ENCODE measurements at places on chromosomes 2 and 18.

GRCh38 chr2:238169048-238169707 lies 10.4 kb downstream of the ERFE start:
- DNase-seq = no peak

GRCh38 chr18:79406708-79407107 lies 11.0 kb downstream of the NFATC1 start:
- DNase-seq = no peak

DNA sequence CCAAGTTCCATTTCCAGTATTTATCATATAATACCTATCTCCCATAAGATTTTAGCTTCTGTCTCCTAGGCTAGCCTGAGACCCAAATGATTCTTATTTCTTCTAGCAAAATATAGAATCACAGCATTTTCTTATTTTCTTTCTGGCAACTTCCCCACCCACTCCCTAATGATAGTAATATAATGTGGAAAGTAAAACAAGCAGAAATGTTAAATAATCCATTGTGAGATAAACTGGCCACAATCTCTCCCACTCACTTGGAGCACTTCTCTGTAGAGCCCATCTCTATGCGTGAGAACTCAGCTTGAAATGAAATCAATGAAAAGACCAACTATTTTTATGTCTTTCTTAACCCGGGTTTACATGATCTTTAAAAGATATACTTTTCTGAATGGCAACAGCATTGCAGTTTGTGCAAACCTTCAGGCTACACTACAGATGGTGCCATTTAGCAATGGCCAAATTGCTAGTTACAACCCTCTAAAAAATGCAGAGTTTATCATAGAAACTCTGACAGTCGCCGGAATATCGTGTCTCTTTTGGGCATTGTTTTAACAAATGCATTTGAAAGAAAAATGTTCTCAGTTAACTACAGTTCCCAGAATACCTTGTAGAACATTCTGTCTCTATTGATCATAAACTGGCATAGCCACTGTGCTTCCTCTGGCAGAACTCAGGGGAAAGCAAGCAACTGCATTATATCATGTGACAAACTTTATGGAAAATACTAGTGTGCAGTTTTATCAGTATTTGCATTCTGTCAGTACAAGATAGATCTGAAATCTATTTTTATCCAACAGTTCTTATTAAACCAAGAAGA lies 1407.4 kb upstream of the ZEB2 start:
- no peak for DNase-seq

GRCh38 chr2:70995426-70995729 lies 705 bp upstream of the TEX261 start:
- peak; percentile 63 for DNase-seq

DNA sequence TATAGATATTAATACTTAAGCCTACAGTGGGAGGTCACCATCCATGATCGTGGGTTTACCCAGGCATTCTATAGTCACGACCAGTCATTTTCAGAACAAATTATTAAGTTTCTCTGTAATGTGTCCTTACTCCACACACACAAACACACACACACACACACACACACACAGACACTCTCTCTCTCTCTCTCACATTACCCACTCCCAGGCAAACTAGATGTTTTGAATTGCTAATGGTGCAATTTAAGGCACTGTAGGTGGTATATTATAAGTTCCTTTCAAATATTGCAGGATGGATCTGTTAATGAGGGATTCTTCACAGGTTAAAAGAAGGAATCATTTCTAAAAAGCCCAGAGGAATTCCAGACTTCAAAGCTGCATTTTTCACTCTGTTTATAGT lies 657.8 kb downstream of the MBD2 start:
- DNase-seq = no peak

GRCh38 chr2:54858021-54858681 lies 134.7 kb downstream of the EML6 start:
- no peak for DNase-seq

DNA sequence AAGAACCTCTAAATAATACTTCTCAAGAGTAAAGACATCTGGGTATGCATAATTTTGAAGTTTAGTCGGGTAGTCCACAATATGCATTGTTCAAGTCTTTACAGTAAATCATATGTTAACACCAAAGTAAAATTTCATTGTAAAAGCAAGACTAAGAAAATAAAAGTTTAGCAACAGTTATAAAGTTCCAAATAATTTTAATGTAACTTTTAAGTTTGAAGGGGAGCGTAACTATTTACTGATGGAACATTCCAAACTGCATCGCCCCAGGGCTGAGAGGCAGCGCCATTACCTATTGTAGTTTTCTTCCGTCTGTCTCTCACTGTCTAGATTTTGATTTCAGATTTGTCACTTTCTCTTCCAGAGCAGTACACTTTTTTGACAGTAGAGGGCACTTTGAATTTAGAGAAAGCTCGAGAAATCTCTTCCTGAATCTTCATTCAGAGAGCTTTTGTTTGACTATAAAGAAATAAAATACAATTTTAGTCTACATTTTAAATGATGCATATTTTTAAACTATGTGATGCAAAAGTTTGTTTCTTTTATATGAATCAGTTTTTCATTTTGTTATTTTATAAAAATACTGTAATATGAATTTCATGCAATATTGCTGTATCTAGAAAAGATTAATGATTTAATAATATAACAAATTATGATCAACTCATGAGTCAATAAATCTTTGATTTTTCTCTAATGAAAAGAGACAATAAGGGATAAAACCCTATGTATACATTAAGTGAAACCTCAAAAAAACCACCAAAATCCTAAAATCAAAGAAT lies 389.8 kb downstream of the FIGN start:
- no peak for DNase-seq

DNA sequence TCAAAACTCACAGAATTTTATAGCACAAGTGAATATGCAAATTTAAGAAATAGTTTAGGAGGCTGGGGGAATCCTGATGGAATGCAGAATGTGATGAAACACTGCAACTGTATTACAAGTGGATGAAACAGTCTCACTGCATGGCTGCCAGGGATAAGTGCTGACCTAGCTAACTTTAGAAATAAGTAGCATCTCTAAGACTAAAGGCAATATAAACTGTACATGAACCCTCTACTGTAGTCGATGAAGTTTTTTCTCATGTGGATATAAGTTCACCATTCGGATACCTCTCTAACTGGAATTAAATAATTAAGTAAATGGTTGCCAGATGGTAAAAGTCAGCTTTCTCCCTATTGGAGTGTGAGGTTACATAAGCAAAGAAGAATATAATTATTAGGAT lies 777.8 kb upstream of the RAB6C start:
- no peak for DNase-seq

- no peak for DNase-seq
Measured at GRCh38 chr2:159849160-159849813, 51.3 kb upstream of the CD302 start.
